ENCODE measurements at places on chromosomes 2 and 18. TPM values are rescaled to one million over a fixed set of nuclear protein-coding genes. Genes with fewer than 3 reads are reported as not detected.
A peak's percentile ranks its signal among the peaks of the same experiment; 100 is the strongest.

DNA sequence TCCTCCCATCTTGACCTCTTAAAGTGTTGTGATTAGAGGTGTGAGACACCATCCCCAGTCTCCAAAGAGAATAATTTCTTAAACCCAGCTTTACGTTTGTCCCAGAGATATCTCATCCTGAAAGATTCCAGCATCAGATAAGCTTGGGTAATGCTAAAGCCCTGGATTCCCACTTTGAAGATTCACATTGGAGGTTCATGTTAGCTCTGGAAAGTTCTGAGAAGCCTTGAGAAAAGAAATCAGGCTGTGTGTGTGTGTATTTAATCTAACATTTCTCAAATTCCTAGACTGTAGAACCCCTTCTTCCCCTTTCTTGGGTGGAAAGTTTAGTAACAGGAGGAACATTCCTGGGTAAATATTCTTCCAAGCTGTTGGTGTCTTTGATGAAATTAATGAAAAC, 18.0 kb downstream of the ZNF532 start:
- DNase-seq = no peak

- DNase-seq = no peak
These were observed 31.3 kb upstream of the TMEM131 start for GRCh38 chr2:98026927-98027522.

DNA sequence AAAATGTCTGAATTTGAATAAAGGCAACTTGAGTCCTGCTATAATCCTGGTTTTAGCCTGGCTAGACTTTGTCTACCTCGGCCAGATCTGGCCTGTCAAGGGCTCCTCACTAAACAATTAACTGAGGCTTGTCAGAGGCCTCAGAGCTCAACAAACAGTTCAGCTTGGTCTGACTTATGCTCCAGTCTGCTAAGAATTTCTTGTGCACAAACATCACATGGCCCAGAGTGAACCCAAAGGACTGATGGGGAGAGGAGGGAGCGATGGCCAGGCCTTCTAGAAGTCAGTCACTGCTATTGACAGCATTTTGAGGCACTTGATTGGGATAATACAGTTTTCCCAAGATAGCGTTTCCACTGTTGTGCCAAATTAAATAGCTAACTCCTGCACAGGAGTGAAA, 555.1 kb upstream of the ID2 start:
- DNase-seq = no peak

GRCh38 chr2:213036836-213037235, 114.6 kb downstream of the IKZF2 start:
- DNase-seq = peak; percentile 40

- no peak for DNase-seq
These were observed 30.0 kb upstream of the ATP6V1B1 start for GRCh38 chr2:70905443-70906421.

DNA sequence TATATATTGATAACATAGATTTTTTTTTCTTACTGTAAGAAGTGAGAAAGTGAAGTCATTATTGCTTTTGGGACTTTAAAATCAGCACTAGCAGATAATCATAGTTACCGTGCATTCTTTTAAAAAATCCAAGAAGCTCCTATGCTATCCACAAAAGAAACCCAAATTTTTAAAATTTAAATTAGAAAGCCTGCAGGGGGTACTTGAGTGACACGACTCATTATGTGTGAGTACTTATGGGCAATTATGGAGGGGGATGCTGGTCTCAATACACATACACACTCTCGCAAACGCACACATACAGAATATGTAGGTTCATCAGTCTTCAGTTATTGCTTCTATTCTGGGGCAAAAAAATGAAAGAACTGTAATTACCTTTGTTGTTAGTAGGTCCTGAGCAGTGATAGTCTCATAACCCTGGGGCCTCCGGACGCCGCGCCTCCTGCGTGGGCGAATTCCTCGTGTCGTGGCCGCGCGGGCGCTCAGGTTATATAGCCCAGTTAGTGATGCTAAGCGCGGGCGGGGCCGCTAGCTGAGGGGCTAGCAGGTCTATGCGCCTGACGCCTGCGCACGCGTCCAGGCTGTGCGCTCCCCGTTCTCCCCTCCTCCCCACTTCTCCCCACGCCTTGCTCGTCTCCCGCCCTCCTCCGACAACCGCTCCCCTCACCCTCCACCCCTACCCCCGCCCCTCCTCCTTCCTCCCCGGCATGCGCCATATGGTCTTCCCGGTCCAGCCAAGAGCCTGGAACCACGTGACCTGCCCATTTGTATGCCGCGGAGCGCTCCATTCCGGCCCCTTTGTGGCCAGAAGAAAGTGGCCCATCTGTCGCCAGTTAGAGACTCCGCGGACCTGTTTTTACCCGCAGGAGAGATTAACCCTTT, at the start of gene NEUROD1:
Gene NEUROD1 (minus strand): TSS at position 463 of the 882 bp plus-strand sequence. CDS start 1,657 bp downstream, outside the sequence.
- DNase-seq = no peak

DNA sequence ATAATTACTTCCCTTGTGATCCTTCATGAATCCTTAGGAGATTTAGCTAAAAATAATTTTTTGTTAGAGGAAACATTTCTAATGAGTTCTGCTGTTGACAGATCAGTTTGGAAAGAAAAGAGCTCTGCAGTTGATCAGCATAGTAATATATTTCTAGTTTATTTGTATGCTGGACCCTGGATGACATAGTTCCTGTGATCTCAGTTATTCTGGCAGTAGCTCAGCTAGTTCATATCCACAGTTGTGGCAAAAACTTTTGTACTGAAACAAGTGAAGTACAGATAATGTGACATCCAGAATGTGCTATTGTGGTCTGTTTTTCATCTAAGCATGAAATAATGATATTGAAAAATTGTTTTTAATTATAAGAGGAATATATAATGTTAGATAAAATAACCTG, 33.7 kb downstream of the ABI2 start:
- no peak for DNase-seq

- DNase-seq = peak; percentile 45
These were observed 64.1 kb upstream of the CNGA3 start for GRCh38 chr2:98282109-98282508.

DNA sequence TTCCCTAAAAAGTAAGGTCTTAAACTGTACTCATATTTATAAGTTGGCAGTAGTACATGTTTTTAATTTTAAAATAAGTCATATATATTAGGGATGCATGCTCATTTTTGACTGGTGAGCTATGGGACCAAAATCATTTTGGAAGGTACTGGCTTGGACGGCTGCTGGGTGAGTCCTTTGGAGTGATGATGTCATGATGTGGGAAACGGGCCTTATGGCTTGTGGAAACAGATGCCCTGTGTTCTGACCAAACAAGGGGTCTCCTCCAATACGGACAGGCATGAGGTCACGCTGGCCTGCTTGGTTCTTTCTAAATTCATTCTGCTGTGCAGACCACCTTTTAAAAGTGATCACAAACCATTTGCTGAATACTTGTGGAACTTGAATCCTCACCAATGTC, 109.2 kb upstream of the MGAT5 start:
- no peak for DNase-seq

GRCh38 chr2:156147594-156148330, 184.8 kb downstream of the NR4A2 start:
- DNase-seq = peak; percentile 82

DNA sequence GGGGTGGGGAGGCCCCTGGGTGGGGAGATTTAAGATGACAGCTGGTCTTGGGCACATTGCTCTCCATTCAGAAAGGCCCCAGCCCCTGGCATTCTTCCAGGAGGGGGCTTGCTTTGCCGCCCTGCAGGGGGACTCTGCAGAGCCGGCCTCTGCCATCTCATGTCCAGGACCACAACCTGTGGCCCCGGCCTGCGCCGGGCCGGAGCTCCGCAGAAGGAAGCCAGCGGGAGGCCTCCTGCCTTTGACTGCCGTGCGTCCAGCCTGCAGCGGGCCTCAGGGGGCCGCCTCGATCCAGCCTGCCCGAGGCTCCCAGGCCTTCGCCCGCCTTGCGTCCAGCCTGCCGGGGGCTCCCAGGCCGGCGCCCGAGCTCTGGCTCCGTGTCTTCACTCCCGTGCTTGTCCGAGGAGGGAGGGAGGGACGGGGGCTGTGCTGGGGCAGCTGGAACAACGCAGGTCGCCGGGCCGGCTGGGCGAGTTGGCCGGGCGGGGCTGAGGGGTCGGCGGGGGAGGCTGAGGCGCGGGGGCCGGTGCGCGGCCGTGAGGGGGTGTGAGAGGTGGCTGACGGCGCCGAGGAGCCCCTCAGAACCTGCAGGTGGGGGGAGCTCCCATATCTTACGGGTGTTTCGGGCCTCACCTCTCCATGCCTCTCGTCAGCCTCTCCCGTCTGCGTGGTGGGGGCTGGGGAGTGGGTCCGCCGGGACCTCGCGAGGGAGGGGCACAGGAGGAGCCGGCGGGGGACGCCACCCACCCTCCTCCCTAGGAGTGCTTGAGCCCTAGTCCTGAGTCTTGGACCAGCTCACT, 20.4 kb downstream of the GPC1 start:
- no peak for DNase-seq

DNA sequence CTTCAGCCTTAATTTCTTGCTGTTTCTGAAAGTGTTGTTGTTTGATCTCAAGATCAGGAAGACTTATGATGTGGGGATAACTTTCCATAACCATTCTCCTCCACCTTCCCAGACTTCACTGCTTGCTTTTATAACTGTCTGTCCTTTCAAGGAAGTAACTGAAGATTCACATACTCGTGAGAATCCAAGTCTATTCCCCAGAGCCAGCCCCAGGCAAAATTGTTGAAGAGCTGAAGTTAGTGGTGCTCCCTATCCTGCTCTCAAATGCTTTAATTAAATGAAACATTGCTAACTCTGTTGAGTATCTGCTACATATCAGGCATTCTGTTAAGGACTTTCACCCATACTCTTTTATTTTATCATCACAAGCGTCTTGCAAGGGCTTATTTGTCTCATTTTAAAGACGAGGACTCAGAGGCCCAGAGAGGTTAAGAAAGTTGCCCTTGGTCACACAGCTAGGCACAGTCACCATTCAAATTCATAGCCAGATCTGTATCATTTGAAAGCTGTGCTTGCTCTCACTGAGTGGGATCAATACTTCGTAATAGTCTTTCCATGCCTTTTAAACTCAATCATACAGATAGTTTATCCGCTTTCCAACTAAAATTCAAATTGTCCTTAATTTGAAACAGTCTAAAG, 189.8 kb upstream of the TCF4 start:
- no peak for DNase-seq

DNA sequence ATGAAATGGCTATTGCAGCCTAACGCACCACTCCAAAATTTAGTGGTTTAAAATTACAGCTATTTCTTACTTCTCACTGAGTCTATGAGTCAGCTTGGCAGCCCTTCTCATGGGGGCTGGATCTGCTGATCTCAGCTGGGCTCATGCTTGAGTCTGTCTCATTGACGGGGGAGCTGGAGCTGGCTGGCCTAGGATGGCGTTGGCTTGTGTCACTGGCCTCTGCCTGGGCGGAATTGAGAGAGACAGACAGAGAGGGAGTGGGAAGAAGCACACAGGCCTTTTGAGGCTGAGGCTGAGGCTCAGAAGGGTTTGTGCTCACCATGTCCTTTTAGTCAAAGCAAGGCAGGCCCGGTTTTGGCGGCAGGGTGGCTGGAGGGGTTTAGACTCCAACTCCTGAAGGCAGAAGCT, 412.1 kb upstream of the MYT1L start:
- DNase-seq = peak; percentile 79

- no peak for DNase-seq
These were observed 52.6 kb downstream of the CHN1 start for GRCh38 chr2:174952607-174953006.

- DNase-seq = no peak
These were observed 257.3 kb downstream of the NBAS start for GRCh38 chr2:15303874-15304273.

DNA sequence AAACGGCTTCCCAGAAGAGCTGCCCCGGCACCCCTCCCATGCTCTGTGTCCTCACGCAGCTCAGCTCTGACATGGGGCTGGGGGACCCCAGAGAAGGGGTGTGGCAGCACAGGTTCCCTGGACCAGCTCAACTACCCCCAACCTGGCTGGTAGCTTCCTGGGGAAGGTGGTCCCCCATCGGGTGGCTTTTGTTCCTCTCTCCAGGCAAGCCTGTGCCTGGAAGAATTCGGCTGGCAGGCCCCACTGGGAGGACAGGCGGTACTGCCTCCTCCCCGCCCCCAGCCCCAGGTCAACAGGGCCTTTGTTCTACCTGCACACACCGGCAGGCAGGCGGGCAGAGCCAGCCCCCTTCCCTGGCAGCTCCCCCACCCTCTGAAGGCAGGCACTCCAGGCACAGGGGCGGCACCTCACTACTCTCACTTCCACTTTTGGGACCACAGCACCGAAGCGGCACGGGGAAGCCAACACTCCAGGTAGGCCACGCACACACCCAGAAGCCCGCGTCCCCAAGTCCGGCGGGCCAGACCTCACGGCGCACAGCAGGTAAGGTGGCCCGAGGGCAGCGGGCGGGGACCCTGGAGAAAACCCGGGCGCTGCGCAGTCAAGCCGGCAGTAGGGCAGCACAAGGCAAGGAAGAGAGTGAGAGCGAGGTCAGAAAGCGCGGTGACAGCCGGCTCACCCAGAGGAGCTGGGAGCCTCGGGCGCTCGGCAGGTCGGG, 1.3 kb downstream of the HS6ST1 start:
- DNase-seq = peak; percentile 31

DNA sequence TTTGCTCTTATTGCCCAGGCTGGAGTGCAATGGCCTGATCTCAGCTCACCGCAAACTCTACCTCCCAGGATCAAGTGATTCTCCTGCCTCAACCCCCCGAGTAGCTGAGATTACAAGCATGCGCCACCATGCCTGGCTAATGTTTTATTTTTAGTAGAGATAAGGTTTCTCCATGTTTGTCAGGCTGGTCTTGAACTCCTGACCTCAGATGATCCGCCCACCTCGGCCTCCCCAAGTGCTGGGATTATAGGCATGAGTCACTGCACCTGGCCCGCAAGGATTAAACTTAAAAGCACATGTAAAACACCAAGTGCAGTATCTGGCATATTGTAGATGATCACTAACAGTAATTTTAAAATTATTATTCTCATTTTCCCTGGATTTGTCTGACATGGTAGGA, 72.9 kb downstream of the C1QL2 start:
- DNase-seq = no peak

- no peak for DNase-seq
These were observed 25.1 kb upstream of the IL1R1 start for GRCh38 chr2:102117472-102117858.

DNA sequence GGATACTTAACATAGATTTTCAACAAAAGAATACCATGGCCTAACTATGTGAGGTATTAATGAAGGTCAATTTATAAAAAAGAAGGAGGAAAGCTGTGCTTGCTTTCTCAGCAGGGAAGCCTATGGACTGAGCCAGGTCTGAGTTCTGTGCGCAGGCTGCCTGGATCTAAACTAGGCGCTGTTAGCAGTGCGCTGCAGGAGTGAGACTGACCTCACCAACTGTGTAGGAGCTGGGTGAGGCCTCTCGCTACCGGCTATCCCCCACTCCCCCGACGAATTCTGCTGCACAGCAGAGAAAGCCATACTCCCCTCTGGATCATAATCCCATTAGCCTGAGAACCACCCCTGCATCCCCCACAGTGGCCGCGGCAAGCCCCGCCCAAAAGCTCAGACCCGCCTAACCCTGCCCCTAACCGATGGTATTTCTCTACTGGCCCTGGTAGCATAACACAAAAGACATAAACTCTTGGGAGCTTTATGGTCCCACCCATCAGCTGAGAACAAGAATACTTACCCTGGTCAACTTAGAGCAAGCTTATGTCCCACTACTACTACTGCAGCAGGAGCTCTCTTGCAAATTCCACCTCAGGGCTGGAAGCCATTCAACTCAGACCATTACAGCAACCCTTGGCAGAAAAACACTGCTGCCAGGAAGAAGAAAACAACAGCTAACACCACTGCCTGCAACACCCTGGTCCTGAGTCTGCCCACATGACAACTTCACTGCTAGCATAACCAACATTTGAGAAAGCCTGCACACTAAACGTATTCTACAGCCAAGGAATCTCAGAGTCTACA, 28.0 kb downstream of the SULT1C2 start:
- DNase-seq = no peak

GRCh38 chr18:23971666-23972230, 42.8 kb upstream of the TTC39C start:
- DNase-seq = no peak

The THUMPD2 gene
- total RNA-seq = 15.7 TPM

The MAPK4 gene
- not detected for total RNA-seq

The GBX2 gene
- total RNA-seq = 0.17 TPM

The IL18RAP gene
- not detected for total RNA-seq
